ENCODE measurements at places on chromosomes 5 and 9. TPM values are rescaled to one million over a fixed set of nuclear protein-coding genes. Genes with fewer than 3 reads are reported as not detected.
A peak's percentile ranks its signal among the peaks of the same experiment; 100 is the strongest.

The BAAT gene
- total RNA-seq: not detected

The ZBED3 gene
- total RNA-seq: 13.8 TPM

- no peak for DNase-seq
These were observed 43.6 kb downstream of the SLC6A3 start for GRCh38 chr5:1401536-1402138.

- DNase-seq: no peak
These were observed 240.9 kb downstream of the RFK start for GRCh38 chr9:76153339-76153738.

GRCh38 chr5:169142264-169142970 lies 158.5 kb downstream of the SLIT3 start:
- DNase-seq: no peak

DNA sequence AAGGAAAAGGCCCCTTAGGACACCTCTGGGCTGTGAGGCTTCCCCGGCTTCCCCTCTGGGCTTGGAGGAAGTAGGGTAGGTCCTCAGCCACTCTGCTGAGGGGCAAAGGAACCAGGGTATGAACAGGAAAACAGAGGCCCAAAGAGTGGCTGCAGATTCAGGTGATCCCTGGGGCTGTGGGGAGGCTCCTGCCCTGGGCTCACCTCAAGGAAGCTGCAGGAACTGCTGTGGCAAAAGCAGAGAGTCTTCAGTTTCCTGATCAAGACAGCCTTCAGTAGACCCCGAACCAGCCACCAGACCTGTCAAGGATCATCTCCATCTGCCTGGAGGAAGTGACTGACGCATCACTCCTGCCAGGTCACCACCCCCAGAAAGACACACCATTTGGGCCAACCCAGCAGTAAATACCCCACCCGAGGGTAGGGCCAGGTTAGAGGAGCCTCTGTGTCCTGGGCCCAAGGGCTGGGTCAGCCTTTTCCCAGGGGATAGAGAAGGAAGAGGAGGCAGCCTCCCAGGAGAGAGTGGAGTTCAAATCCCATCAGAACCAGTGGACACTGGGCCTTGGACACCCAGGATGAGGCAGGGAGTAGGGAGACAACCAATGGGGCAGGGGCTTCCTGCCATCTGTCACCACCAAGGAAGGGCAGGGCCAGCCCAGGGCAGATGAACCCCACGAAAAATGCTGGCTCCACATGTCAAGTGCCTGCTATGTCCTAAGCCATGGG lies 5.8 kb upstream of the ST6GALNAC6 start:
- peak; percentile 83 for DNase-seq

Measured in spleen (tissue), 13 donors.